ENCODE measurements at places on chromosomes 11 and 22.

DNA sequence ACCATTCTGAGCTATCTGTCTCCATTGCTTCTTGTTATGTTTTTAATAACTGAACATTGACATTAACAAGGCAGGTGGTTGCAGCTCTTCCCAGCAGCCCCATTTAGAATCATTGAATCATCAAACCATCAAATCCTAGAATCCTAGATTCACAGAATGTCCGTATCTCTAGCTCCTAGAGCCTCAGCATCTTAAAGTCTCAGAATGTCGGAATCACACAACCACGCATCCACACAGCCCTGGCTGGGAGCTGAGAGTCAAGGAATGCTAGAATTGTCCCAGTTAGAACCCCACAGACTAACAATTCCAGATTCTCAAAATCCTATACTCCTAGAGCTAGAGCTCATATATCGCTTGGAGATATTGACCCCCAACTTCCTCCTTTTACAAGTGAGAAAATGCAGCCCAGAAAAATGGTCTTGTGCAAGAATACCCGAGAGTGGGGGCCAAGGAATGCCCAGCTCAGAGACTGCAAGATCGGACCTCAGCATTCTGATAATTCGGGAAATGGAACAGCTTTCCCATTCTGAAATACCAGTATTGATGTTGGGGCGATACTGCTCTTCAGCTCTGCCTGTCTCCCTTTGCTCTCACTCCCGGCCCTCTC is 38.8 kb downstream of the PDE2A start:
- DNase-seq, result no peak

GRCh38 chr11:121421149-121421901 is 30.8 kb upstream of the SORL1 start:
- no peak for DNase-seq

- DNase-seq, result no peak
Observed at GRCh38 chr22:19663821-19664355, 50.4 kb upstream of the SEPTIN5 start.

DNA sequence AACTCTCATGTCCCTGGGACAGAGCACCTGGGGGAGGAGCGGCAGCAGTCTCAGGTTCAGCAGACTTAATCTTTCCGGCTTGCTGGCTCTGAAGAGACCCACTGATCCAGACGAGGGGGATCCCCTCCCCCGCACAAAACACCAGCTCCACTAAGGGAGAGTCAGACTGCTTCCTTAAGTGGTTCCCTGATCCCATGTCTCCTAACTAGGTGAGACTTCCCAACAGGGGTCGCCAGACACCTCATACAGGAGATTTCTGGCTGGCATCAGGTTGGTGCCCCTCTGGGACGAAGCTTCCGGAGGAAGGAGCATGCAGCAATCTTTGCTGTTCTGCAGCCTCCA is 157.2 kb upstream of the TMEM45B start:
- no peak for DNase-seq

GRCh38 chr11:64858467-64859263 is 14.2 kb upstream of the CDC42BPG start:
- no peak for DNase-seq

DNA sequence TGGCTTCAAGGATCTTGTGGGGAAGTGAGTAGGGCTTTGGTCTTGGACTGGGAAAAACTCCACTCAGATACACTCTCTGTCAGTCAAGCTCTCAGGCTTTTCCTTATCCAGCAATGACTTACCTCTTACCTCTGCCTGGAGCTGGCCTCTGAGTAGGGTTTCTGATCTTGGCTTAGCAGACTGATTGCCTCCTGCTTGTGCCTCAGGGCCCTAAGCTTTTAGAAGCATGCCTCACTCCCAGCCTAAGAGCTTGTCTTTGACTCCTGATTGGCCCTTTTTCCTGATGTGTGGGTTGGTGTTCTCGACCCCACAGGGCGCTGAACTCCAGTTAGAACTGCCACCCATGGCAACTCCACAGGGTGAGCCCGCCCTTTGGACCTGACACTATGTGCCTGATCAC is 275.0 kb downstream of the ST3GAL4 start:
- no peak for DNase-seq

DNA sequence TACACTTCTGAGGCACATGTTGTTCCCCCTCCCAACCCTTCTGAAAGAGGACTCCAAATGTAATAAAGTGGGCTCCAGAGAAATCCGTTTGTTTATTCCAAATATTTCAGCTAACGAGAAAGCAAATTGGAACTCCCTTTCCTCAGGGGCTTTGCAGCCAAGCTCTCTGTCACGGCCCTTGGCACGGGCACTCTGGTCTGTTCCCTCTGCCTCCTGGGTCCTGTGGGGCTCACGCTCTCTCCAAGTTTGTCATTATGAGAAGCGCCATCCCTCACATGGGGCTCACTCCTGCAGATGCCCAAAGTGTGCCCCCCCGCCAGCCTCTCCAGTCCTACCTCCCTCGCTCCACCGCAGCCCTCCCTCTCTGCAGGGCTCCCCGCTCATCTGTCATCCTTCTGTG is 125.4 kb upstream of the POU2AF2 start:
- DNase-seq, result no peak

- DNase-seq, result no peak
Observed at GRCh38 chr11:63909591-63910506, 7.1 kb downstream of the RCOR2 start.

DNA sequence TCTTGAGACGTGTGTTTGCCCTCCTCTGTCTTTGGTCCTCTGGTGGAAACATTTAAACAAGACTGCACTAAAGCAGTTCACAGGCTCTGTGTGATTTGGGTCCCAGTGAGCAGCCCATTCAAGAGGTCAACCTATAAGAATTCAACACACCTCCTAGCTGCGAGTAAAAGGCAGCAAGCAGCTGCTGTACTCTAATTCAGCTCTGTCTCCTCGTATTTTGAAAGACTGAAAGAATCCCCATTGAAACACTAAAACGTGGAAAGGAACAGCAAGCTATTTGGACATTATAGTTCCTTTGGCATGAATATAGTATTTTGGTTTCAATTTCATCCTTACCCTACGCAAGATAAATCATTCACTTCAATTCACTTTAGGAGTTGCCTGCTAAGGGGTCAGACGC is 1046.7 kb downstream of the DLG2 start:
- no peak for DNase-seq

DNA sequence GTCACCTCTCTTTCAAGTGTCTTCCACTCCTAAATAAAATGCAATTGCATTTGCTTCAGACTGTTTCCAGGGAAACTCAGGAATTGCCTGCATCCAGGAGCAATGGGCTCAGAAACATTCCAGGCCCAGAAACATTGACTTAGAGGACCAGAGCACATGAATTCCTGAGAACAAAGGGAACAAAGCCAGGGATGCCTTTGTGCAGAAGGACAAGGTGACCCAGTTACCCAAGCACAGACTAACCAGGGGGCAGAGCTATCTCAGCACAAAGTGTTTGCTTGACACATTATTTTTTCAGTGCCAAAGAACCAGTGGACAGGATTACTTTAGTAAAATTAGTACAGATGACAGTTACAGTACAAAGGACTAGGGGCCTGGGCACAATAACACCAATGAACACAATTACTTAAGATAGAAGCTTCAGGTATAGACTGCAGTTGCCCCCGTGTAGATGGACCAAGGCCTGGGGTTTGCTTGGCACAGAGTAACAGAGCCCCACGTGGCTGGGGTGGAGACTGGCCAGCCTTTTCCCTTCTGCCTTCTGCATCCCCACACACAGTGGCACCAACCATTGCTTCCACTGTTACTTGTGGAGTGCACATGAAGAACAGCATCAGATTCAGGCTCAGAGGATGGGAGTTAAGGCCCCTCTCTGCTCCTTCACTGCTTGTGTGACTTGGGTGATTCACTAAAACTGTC is 500.8 kb downstream of the INSC start:
- no peak for DNase-seq

DNA sequence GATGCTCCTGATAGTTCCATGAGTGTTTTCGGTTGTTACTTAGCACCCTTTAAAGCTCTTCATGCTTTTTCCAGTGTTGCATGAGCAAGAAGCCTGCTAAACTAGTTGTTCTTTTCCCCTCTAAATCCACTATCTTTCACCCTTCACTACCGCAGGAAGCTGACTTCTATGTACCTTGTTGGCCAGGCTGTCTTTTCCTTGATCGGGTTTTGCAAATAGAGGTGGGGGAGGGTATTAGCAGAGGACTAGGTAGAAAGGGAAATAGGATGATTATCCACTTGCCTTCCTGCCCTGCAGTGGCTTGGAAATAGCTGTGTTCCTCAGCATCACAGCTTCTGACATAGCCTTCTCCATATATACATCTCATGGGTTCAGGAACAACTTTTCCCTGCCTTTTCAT is 23.9 kb downstream of the AASDHPPT start:
- DNase-seq, result no peak

DNA sequence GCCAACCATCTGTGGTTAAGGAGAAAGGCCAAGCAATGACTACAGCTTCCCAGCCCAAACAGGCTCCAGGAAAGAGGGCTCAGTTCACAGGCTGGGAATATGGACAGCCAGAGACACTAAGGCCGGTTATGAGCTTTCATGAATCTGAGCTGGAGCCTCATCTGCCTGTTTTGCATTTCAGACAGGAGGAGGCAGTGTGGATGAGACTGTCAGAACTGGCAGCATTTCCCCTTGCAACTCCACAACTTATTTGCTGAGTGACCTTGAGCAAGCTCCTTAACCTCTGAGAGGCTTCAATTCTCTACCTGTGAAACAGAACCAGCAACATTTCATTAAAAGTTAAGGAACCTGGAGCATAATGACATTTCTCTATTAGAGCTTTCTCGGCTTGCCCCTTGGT is 264.0 kb downstream of the ETS1 start:
- DNase-seq, result no peak

DNA sequence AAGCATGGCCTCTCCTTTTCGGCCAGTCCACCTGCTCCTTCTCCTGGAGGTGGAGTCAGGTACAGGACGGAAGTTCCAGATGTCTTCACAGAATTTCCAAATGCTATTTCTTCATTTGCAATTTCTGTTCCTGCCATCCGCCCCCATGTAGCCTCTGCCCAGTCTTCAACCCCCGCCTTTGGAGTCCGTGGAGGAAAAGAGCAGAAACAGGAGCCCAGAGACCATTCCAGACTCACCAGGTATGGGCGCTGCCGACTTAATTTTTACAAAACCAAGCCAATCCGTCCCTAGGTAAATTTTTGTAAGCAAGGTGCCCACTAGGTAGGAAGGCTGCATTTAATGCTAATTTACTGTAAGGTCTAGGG is 28.9 kb downstream of the RELT start:
- no peak for DNase-seq

- DNase-seq, result no peak
Observed at GRCh38 chr11:72671152-72672099, 2.8 kb downstream of the PDE2A start.

- no peak for DNase-seq
Observed at GRCh38 chr11:20178976-20179375, 18.7 kb upstream of the DBX1 start.

- DNase-seq, result no peak
Observed at GRCh38 chr11:64861227-64861975, 16.9 kb upstream of the CDC42BPG start.

DNA sequence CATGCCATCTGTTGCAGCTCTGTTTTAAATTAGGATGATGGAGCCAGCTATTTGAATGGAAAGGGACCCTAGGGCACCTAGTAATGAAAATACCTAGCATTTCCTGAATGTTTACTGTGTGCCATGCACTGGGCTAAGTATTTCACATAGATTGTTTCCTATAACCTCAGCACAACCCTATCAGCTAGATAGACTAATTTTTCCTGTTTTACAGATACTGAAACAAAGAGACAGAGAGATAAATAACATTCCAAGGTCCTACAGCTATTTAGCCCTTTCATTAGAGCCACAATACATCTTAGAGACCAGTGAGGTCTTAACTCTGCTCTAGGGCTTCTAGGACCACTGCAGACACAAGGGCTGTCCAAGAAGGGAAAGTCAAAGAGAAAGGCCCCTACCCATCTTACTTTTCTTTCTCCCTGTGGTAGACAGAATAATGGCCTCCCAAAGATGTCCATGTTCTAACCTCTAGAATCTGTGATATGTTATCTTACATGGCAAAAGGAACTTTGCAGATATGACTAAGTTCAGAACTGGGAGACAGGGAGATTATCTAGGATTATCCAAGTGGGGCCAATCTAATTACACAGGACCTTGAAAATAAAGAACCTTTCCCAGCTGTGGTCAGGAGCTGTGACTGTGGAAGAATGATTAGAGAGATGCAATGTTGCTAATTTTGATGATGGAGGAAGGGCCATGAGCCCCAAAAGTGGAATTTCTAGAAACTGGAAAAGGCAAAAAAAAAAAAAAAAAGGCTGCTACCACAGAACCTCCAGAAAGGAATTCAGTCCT is 157.0 kb downstream of the CCDC34 start:
- no peak for DNase-seq

DNA sequence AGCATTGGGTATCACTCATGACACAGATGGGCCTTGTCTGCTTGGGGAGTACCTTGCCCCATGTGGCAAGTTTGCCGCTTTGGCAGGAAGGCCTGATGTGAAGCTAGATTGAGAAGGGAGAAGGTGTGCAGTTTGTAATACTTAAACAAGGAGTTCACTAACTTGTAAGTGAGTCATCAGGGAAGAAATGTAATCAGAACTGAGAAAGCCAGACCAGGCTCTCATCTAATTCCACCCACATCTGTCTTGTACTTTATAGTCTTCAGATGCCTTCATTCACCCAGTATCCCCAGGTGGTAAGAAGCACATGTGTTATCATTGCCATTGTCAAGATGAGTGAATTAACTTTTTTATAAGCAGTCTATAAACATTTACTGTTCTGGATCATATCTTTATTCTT is 116.0 kb upstream of the DDI1 start:
- no peak for DNase-seq

GRCh38 chr11:40291329-40291728 is 1168.1 kb downstream of the LRRC4C start:
- DNase-seq, result no peak

DNA sequence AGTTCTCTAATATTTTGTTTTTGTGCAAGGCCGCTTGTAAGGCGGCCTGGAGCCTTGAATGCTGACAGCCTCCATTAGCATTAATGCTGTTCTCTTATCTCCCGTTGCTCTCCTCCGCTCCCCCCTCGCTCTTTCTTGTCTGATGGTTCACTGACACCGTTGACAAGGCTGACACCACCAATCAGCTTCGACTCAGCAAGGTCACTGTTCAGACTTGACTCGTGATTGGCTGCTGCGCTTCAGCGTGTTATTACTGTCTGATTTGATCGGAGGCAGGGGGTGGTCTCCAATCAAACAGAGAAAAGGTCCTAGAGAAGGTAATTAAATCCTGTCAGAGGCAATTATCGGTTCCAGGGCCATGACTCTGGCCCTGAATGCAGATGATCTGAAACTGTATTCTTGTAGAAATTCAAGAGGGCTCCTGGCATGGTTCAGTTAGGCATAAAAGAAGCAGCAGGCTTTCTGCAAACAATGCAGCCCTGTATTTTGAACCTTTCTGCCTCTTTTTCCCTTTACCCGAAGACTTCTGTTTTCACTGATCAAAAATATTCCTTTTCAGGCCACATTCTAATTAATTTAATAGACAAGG is 49.3 kb upstream of the MPPED2 start:
- no peak for DNase-seq

GRCh38 chr11:31812383-31813381 is 1.6 kb upstream of the PAX6 start:
- DNase-seq, result no peak
